ENCODE measurements at places on chromosomes 5 and 9.

GRCh38 chr5:159850160-159850559 lies 66.1 kb upstream of the ADRA1B start:
- ATAC-seq: peak; percentile 59

DNA sequence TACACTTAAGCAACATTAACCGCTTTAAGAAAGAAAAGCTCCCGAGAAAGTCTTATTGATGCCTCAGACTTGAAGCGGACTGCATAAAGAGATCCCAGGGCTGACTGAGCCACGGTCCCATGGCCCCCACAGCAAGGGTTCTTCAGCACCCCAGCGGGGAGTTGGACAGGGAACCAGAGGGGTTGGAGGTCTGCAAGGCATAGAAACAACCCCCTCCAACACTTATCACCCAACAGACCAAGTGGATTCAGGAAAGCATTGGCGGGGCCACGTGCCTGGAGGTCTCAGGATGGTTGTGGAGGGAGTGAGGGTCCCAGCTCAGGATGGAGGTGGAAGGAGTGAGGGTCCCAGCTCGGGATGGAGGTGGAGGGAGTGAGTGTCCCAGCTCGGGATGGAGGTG lies 143.7 kb upstream of the IRX2 start:
- no peak for ATAC-seq

DNA sequence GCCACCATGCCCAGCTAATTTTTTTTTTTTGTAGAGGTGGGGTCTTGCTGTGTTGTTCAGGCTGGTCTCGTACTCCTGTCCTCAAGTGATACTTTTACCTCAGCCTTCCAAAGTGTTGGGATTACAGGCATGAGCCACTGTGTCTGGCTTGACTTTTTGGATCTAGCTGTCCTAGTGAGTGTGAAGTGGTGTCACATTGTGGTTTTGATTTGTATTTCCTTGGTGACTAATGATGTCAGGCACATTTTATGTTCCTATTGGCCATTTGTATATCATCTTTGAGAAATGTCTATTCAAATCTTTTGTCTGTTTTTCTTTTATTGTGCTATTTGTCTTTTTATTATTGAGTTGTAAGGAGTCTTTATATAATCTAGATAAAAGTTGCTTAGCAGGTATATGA lies 53.5 kb upstream of the MCCC2 start:
- peak; percentile 69 for ATAC-seq

GRCh38 chr5:170113522-170113900 lies 7.8 kb downstream of the FOXI1 start:
- ATAC-seq: no peak

DNA sequence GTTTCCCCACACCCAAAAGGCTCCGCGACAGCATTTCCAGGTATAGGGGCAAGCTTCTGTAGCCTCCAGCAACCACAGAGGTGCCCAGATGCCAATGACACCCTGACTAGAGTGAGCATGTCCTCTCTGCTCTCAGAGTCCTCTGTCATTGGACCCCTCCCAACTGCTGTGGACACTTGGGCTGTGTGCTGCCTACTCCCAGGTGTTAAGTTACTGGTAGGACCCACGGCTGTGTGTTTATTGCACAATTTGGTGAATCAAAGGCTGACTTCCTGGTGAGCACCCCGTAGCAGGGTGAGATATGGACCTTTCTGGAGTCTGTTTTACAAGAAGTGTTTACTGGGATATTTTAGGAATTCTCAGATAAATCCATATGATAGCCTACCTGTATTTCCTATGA lies 36.0 kb downstream of the SH3GL2 start:
- no peak for ATAC-seq
